ENCODE measurements at places on chromosomes 16 and 17. TPM values are rescaled to one million over a fixed set of nuclear protein-coding genes. Genes with fewer than 3 reads are reported as not detected.
A peak's percentile ranks its signal among the peaks of the same experiment; 100 is the strongest.

Gene KRT16
- total RNA-seq, result not detected

Gene KRTAP1-5
- 2.5 TPM for total RNA-seq

DNA sequence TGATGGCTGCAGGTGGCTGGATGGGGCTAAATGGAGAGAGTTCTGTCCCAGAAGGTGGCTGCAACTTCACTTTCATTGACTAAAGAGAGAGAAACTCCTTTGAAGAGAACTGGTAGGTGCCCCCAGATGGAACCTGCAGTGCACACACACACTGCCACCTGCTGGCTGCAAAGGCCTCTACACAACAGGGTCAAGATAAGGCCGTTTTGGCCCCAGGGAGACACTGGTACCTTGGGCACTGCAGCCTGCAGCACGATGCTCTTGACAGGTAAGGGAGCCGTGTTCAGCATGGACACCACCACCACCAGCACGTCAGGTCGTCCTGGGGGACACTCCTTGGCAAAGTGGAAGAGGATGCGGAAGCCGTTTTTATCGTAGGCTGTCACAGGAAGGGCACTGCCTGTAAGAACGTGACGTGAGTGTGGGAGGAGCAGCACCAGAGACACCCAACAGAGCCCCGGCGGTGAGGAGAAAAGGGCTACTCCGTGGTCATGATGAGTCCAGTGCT is 22.7 kb downstream of the GGA3 start:
- no peak overlapping the region for H3K4me3 ChIP-seq
- peak; percentile 77 for DNase-seq
- H3K27me3 ChIP-seq, result no peaks in the 10 kb centered on the region
- H3K4me1 ChIP-seq, result no peaks in the 10 kb centered on the region
- no peak overlapping the region for H3K27ac ChIP-seq

DNA sequence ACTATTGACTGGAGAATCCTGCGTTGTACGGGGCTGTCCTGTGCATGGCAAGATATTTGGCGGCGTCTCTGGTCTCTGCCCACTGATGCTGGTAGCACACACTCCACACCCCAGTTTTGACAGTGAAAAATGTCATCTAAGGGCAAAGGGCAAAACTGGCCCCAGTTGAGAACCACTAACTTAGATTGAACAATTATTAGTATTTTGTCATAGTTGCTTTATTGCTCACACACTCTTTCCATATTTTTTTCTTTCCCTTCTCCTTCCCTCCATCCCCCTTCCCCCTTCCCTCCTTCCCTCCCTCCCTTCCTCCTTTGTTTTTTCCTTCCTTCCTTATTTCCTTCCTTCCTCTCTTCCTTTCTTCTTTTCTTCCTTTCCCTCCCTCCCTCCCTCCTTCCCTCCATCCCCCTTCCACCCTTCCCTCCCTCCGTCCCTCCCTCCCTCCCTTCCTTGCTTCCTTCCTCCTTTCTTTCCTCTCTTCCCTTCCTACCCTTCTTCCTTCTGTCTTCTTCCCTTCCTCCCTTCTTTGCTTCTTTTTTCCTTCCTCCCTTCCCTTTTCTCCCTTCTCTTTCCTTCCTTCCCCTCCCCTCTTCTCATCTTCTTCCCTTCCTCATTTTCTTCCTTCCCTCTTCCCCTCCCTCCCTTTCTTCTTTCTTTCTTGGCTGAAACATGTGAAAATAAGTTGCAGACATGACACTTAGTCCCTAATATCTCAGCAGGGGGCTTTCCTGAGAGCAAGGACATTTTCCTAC is 5.5 kb downstream of the SHISA9 start:
- H3K27ac ChIP-seq, result no peak overlapping the region
- no peak overlapping the region for H3K4me3 ChIP-seq
- H3K36me3 ChIP-seq, result no peaks in the 10 kb centered on the region
- DNase-seq, result no peak
- H3K4me1 ChIP-seq, result no peaks in the 10 kb centered on the region
- peaks cover 21% of the 10 kb centered on the region for H3K27me3 ChIP-seq

Gene TNFAIP1
- total RNA-seq, result 30.1 TPM

Gene SMIM5
- not detected for total RNA-seq

DNA sequence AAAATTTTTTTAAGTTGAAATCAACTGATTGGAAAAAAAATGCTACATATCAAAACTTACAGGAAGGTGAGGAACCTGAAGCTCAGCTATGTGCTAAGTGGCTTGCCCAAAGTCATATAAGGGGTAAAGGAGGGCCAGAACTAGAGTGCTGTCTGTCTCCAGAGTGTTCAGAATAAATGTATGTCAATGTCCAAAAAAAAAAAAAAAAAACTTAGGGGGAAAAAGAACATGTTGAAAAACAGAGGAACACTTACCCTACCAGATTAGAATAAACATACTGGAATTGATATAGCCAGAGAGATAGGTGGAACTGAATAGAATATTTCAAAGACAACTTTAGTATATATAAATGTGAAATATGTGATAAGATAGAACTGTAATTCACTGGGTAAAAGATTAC is 11.5 kb downstream of the DCAF7 start:
- no peak overlapping the region for H3K27ac ChIP-seq
- no peaks in the 10 kb centered on the region for H3K36me3 ChIP-seq
- H3K4me1 ChIP-seq, result no peaks in the 10 kb centered on the region
- no peak overlapping the region for H3K4me3 ChIP-seq

Gene COX6A2
- not detected for total RNA-seq

Gene TMEM114
- total RNA-seq, result not detected

- H3K27ac ChIP-seq, result no peak overlapping the region
- H3K36me3 ChIP-seq, result no peaks in the 10 kb centered on the region
- no peaks in the 10 kb centered on the region for H3K27me3 ChIP-seq
- H3K4me1 ChIP-seq, result no peaks in the 10 kb centered on the region
- DNase-seq, result no peak
Observed at GRCh38 chr16:64364894-64365293, 757.0 kb downstream of the CDH11 start.

DNA sequence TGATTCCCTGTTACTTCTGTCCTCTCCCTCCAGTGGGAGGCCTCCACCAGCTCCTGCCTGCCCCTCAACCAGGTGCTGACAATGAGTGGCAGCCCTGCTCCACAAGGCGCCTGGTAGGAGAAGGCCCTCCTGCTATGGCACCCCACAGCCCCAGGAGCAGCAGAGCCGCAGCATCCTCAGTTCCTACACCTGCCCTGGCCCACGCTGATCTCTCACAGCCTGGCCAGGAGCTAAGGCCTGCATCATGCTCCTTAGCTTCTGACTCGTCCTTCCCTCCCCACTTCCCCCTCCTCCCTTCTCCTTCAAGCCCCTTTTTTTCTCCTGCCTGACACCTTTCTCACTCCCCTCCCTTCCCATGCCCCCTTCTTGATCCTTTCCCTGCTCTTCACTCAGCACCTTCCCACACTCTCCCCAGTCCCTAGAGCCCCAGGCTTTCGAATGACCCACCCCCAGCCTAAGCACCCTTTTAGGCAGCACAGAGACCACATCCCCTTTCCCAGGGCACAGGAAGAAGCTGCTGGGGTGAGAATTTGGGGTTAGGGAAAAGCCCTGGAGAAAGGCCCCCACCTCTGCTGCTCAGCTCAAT is 6.5 kb downstream of the PROCA1 start:
- H3K4me1 ChIP-seq, result no peaks in the 10 kb centered on the region
- peaks cover 80% of the 10 kb centered on the region for H3K36me3 ChIP-seq
- H3K27me3 ChIP-seq, result no peaks in the 10 kb centered on the region
- no peak for DNase-seq
- no peak overlapping the region for H3K27ac ChIP-seq

- H3K36me3 ChIP-seq, result peaks cover 3% of the 10 kb centered on the region
Observed at GRCh38 chr17:19269641-19270040, 32.5 kb downstream of the EPN2 start.

- DNase-seq, result no peak
- H3K36me3 ChIP-seq, result no peaks in the 10 kb centered on the region
- H3K27me3 ChIP-seq, result no peaks in the 10 kb centered on the region
- no peak overlapping the region for H3K4me3 ChIP-seq
- peak overlapping the region; percentile 97 for H3K27ac ChIP-seq
Observed at GRCh38 chr17:13560935-13561334, 40.8 kb downstream of the HS3ST3A1 start.

DNA sequence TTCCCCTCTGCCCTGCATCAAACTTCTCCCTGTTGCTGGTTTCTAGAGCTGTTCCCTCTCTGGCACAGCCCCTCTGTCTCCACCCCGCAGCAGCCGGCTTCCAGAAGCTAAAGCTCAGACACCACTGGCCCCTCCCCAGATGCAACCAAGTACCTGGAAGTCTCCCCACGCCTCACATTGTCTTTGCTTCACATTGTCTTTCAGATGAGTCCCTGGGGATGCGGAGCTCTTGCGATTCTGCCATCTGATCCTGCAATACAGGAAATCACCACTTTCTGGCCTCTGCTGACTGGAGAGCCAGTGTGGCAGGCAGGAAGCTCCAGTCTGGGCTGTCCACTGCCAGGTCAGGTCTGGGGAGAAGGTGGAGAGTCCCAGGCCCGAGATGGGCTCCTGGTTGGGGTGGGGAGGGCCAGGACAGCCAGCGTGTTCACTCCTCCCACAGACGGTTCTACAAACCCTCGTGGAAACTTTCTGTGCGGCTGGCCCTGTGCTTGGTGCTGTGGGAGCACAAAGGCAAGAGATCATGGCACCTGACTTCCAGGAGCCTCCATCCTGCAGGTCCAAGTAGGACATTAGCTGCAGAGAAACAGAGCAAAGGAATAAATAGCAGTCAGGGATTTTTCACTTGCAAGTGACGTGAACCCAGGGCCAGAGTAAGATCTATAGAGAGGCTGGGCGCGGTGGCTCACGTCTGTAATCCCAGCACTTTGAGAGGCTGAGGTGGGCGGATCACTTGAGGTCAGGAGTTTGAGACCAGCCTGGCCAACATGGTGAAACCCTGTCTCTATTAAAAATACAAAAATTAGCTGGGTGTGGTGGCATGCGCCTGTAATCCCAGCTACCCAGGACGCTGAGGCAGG is 47.9 kb upstream of the MAP3K14 start:
- H3K27me3 ChIP-seq, result no peaks in the 10 kb centered on the region
- H3K4me3 ChIP-seq, result no peak overlapping the region
- DNase-seq, result no peak
- no peaks in the 10 kb centered on the region for H3K36me3 ChIP-seq

Gene OR1A1
- not detected for total RNA-seq

DNA sequence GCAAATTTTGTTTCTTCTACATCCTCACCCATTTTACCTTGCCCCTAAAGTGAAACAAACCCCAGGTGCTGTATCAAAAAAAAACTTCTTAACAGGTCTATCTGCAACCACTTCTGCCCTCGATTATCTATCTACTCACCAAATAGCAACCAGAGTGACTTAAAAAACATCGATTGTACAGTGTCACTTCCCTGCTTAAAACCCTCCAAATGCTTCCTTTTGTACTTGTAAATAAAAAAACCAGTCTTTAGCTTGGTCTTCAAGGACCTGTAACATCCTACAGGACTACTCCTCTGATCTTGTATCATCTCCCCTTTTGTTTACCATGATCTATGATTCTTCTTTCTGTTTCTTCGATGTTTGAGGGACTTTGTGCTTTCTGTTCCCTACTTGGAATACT is 82.7 kb upstream of the CORO6 start:
- no peaks in the 10 kb centered on the region for H3K27me3 ChIP-seq
- no peak overlapping the region for H3K27ac ChIP-seq
- peaks cover 2% of the 10 kb centered on the region for H3K36me3 ChIP-seq
- no peak for DNase-seq
- no peak overlapping the region for H3K4me3 ChIP-seq

DNA sequence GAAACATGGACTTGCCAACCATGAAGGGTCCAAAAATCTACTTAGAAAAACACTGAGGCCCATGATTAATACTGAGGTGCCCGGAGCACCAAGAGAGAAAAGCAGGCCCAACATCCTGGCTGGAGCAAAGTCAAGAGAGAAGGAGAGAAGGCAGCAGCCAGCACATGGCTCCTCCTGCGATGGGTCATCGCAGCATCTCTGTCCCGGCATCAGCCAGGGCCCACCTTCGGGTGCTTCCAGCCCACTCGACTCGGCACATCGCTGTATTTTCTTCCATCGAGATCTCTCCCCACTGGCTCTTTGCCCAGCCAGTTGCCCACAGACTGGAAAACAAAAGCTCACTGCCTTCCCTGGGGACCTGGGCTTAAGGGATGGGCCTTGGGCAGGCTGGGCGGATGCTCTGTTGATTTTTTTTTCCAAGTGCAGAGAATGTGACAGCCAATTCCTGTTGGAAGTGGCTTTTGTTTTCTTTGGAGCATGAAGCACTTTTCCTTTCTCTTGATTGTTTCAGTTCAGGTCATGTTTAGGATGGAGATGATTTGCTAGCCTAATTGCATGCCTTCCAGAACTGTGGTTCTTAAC is 58.1 kb downstream of the CYB5B start:
- no peaks in the 10 kb centered on the region for H3K36me3 ChIP-seq
- DNase-seq, result peak; percentile 83
- no peaks in the 10 kb centered on the region for H3K27me3 ChIP-seq
- no peak overlapping the region for H3K27ac ChIP-seq
- H3K4me3 ChIP-seq, result no peak overlapping the region

Gene CRISPLD2
- total RNA-seq, result 6.4 TPM

DNA sequence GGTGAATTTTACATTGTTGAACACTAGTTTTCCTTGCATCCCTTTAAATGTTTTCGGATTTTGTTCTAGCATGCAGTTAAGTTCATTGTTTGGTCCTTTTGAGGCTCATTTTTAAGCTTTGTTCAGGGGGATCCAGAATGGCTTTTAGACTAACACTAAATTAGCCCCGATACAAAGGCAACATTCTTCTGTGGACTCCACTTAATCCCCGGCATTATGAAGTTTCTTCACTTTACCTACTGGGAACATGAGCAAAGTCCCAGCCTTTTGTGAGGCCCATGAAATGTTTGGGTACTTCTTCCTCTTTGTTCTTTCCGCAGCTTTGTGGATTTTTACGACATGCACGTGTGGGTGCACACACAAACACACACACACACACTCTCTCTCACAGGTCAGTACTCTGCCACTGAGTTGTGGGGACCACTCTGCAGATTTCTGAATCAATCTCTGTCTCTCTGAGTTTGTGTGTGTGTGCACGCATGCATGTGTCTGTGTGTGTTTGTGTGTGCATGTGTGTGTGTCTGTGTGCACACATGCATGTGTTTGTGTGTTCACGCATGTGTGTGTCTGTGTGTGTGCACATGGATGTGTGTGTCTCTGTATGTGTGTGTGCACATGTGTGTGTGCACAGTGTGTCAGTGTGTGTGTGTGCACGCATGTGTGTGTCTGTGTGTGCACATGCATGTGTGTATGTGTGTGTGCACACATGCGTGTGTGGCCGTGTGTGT is 240.4 kb upstream of the TNRC6C start:
- H3K27me3 ChIP-seq, result no peaks in the 10 kb centered on the region
- no peak for DNase-seq
- H3K4me3 ChIP-seq, result no peak overlapping the region
- H3K4me1 ChIP-seq, result no peaks in the 10 kb centered on the region
- H3K27ac ChIP-seq, result no peak overlapping the region

Gene MAP2K3
- 14.7 TPM for total RNA-seq

- H3K27me3 ChIP-seq, result 0 out of 2 replicates have a peak, but pooled peaks cover 4% of the 10 kb centered on the region
- no peaks in the 10 kb centered on the region for H3K36me3 ChIP-seq
Observed at GRCh38 chr16:50478075-50478772, 70.0 kb upstream of the NKD1 start.
